Epithelial cell of proximal tubule (primary cell): ENCODE measurements at places on chromosomes 12 and 14. TPM values are rescaled to one million over a fixed set of nuclear protein-coding genes. Genes with fewer than 3 reads are reported as not detected.

The ADSS1 gene
- 1.7 and 2.3 TPM in 2 replicates for total RNA-seq

The MARCHF9 gene
- 4.5 and 4.7 TPM in 2 replicates for total RNA-seq

The RDH16 gene
- 0.12 TPM in 1 of 2 replicates, not detected in the other for total RNA-seq

The DPF3 gene
- 0.86 and 0.94 TPM in 2 replicates for total RNA-seq

The GSC gene
- total RNA-seq, result not detected in 2 replicates
